ENCODE measurements at places on chromosomes 7 and 10. TPM values are rescaled to one million over a fixed set of nuclear protein-coding genes. Genes with fewer than 3 reads are reported as not detected.

PILRA gene
- 2.3 TPM for total RNA-seq

GRCh38 chr7:35617041-35617440 lies 77.9 kb downstream of the HERPUD2 start:
- peak; percentile 5 for DNase-seq

GRCh38 chr7:81884817-81885216 lies 115.0 kb upstream of the HGF start:
- DNase-seq, result no peak

DNA sequence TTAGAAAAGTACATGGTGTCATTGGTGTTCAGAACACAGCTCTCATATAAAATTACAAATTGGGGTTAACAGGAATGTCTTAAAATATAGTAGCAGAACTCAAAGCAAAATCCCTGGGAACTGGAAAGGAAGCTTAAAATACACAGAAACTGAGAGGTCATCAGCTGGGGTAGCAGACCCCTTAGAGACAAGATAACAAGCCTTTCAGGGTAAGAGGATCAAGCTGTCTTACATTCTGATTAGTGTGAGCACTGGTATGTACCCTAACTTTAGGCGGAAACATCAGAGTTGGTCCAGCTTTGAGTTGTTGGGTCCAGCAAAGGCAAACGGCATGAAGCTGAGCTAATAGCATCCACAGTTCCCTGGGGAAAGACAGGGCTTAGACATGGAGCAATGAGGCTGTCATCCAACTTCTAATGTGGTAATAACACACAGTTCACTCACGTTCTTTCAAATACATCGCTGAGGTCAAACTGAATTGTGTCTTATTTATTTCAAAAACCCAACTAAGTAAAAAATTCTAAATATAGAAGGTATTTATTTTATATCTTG lies 32.6 kb downstream of the ARHGAP21 start:
- no peak for DNase-seq

GRCh38 chr10:104045151-104046089 lies 40.3 kb downstream of the COL17A1 start:
- peak; percentile 44 for DNase-seq

MOGAT3 gene
- total RNA-seq, result not detected

DNA sequence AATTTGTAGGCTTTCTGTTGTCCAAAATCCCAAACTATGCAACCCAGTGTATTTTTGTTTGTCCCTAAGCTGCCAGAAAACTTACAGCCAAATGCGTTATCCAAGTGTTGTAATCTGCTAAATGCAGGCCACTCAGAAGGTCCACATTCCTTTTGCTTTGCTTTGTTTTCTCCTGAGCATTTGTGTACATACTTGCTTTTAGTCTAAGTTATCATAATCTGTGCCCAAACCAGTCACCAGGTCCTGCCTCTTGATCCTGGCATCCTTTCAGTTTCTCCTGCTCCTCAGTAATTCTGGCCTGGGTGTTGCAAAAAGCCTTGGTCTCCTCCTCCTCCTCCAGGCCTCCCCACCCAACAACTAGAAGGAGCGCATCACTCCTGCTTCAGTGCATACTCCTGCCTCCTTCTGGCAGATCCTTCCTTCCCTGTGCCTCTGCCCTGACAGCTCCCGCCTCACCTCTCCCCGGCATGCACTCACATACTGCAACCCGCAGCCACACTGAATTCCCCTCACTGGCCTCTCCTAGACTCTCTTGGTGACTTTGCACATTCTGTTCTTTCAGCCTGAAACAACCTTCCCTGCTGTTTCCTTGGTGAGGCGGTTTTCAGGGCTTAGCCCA lies 2.3 kb downstream of the DENND2A start:
- DNase-seq, result peak; percentile 42

SPDYE3 gene
- total RNA-seq, result not detected

Measured in astrocyte (in vitro differentiated cells and primary cell).